Kidney epithelial cell (primary cell): ENCODE measurements at places on chromosomes 5 and 9.

GRCh38 chr5:158277276-158277675 is 418.3 kb upstream of the CLINT1 start:
- DNase-seq, result no peak

DNA sequence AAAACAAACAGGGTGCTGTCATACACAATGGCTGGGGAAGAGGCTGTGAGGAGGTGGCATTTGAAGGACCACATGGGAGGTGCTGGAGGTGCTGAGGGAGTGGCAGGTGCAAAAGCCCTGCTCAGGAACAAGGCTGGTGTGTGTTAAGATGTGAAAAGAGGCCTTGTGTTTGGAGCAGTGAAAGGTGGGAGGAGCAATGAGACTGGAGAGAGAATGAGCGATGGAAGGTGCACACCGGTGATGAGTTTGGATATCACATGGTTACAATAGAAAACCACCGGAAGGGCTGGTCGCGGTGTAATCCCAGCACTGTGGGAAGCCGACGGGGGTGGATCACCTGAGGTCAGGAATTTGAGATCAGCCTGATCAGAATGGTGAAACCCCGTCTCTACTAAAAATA is 9.2 kb upstream of the FIBCD1 start:
- DNase-seq, result no peak

- no peak for DNase-seq
These were observed 15.1 kb downstream of the ERMP1 start for GRCh38 chr9:5817862-5818261.

DNA sequence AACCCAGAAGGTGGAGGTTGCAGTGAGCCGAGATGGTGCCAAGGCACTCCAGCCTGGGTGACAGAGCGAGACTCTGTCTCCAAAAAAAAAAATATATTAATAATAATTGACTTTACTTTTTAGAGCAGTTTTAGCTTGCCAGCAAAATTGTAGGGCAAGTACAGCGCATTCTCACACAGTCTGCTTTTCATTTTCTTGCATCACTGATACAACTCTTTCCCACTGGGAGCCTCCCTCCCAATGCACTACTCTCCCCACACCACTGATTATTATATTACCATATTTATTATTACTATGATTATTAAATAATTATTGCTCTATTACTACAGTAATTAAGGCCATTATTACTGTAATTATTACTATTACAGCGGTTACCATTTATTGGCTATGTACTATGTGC is 212.8 kb downstream of the GNA14 start:
- DNase-seq, result no peak

- DNase-seq, result no peak
These were observed 188.6 kb downstream of the FSTL4 start for GRCh38 chr5:133423618-133424282.

DNA sequence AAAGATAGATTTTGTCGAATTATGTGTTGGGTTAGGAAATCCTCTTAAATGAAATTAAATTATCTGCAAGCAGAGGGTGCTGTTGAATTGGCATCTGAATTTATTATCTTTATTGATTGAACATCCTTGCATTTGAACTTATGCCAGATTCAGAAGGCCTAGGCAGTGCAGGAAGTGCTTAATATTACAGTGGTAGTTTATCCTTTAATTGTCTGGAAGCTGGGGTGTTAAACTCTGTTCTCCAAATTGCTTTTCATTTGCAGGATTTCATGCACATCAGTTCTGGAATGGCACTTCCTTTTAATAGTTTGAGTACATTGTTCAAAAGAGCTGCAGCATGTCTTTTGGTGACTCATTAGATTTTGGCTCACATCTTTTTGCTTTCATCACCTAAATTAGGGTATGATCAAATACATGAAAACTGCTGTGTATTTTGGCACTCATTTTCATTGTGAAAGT is 186.3 kb downstream of the KDM4C start:
- no peak for DNase-seq

GRCh38 chr9:135764731-135765130 is 62.7 kb downstream of the KCNT1 start:
- no peak for DNase-seq

DNA sequence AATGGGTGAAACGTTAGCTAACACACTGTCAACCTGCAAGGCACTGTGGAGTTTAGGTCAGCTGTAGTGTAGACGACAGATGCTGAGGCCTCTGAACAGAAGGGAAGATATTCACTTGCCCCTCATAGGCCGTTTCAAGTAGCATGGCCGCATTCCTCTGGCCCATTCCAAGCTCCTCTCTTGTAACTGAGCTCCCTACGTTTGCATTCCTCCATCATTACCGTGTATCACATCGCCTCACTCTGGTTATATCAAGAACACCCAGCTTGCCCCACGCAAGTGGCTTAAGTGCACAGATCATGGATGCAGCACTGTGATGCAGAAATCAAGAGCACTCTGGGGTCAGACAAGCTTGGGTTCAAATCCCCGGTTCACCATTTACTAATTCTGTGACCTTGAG is 43.3 kb downstream of the PRELID2 start:
- no peak for DNase-seq

DNA sequence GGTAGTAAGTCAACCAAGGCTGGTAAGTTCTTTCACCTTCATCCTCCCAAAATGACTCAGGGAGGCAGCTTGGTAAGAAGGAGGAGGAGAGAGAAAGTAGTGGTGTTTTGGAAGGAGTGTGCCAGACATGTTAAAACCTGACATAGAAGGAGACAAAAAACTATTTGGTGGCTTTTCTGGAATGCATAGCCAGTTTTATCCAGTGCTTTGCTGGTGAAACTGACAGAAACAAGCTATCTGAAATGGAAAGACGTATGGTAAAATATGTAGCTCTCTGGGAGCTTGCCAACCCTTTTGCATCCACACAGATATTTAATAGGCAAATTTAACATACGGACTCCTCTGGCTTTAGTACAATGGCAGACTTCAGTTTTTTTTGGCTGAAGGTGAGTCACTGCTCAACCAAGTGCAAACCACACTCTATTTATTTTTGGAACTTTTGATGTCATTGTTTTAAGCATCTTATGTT is 45.4 kb downstream of the RAB14 start:
- peak; percentile 29 for DNase-seq

GRCh38 chr9:19782005-19782404 is 6.8 kb downstream of the SLC24A2 start:
- DNase-seq, result no peak

DNA sequence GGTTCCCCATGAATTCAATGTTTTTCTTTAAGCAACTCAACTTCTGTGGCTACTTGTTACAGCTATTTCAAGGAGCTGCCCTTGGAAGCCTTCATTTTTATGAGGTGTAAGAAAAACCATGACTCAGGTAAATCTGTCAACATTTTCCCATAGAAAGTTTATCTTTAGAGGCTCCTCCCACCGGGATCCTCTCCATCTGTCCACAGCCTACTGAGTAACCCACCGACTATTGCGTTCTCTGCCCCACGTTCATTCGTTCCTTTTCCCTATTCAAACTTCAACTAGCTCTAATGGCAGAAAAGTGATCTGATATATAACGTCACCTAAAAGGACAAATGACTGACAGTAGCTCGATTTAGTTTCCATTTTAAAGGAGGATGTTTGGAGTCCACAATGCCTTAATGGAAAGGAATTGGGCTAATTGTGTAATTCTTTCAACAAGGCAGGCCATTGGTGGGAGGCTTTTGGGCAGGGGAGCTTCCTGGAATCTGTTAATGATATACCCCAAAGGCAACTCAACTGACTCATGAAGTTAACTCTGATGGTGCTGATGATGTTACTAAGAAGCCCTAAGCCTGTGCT is 29.3 kb upstream of the NR3C1 start:
- DNase-seq, result peak; percentile 49

DNA sequence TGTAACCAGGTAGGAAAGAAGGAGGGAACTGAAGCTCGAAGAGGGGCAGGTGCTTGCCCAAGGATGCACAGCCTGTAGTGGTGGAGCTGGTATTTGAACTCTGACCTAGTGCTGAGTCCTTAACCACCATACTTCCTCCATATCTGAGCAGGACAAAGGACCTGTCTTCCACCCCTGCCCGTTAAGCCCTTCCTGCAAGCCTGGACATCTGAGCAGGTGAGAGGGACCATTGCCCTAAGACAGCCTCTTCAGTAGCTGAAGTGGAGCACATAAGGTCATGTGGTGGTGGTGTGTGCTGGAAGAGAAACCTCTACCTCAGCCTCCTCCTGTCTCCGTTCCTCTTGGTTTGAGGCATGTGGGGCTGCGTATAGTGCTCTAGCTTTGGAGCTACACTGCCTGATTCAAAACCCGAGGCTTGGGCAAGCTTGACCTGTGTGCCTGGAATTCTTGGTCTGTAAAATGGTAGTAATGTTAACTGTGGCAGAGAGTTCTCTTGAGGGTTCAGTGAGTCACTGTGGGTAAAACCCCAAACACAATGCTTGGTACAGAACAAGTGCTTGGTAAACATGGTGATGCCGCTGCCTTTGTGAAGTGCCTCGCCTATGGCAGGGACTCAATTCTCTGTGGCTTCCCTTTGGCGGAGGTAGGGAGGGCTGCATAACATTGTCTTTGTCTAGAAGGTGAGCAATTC is 7.4 kb downstream of the GALNT10 start:
- DNase-seq, result peak; percentile 82

GRCh38 chr5:55702598-55703345 is 9.4 kb downstream of the SLC38A9 start:
- no peak for DNase-seq

DNA sequence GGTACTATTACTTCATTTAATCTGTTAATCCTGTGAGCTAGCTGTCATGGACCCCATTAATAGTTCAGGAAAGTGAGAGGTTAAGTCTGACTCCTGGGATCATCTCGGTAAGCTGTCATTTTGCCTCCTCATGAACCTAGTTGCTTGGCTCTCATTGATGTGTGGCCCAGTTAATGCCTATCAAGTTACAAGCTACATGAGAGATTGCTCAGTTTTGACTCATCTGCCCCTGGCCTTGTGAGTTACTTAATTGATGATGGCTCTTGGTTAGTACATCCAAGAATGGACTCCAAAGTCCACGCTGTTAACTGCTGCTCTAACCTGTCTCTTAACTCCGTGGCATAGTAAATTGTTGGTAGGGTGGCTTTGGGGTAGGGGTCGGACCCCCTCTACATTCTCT is 23.9 kb downstream of the LARP1 start:
- peak; percentile 79 for DNase-seq

GRCh38 chr5:177446200-177447065 is at the start of gene PRR7:
TSS of gene PRR7 (plus strand) at chr5:177446814. CDS start at chr5:177455068, 8,254 bp downstream.
- no peak for DNase-seq

GRCh38 chr9:26811106-26811505 is 81.5 kb downstream of the CAAP1 start:
- no peak for DNase-seq

GRCh38 chr5:139453683-139454567 is 8.6 kb downstream of the ECSCR start:
- no peak for DNase-seq

DNA sequence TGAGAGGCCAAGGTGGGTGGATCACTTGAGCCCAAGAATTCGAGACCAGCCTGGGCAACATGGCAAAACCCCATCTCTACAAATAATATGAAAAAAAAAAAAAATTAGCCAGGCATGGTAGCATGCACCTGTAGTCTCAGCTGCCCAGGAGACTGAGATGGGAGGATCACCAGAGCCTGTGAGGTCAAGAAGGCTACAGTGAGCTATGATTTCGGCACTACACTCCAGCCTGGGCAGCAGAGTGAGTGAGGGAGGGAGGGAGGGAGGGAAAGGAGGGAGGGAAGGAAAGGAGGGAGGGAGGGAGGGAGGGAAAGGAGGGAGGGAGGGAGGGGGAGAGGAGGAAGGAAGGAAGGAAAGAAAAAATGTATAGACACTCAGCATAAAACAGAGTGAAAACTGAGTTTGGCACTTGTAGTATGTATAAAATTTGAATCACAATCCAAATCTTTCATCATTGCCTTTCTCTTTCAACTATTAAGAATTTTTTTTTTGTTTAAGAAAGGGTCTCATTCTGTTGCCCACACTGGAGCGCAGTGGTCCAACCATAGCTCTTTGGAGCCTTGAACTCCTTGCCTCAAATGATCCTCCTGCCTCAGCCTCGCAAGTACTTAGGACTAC is 27.8 kb downstream of the SERINC5 start:
- DNase-seq, result no peak

- DNase-seq, result no peak
These were observed 96.2 kb downstream of the TLE4 start for GRCh38 chr9:79667817-79668436.

DNA sequence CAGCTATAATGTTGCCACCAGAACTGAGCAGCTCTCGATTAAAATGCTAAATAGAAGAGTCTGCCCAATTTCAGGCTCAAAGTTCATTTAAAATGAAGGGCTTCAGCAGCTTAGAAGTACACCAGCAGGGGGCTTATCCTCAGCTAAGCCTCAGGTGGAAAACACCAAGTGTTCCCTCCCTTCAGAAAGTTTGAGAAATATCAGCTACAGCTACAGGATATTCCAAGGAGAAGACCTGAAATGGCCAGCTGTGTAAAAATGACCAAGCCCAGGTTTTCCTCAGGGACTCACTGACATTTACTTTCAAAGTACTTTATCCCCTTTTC is 395.4 kb downstream of the DTWD2 start:
- DNase-seq, result no peak

- no peak for DNase-seq
These were observed 127.3 kb downstream of the HOMER1 start for GRCh38 chr5:79386679-79387078.

GRCh38 chr5:137507150-137507549 is 8.0 kb upstream of the SPOCK1 start:
- DNase-seq, result no peak
